Fibroblast of lung (primary cell): ENCODE measurements at places on chromosomes 2 and 18.
A peak's percentile ranks its signal among the peaks of the same experiment; 100 is the strongest.

DNA sequence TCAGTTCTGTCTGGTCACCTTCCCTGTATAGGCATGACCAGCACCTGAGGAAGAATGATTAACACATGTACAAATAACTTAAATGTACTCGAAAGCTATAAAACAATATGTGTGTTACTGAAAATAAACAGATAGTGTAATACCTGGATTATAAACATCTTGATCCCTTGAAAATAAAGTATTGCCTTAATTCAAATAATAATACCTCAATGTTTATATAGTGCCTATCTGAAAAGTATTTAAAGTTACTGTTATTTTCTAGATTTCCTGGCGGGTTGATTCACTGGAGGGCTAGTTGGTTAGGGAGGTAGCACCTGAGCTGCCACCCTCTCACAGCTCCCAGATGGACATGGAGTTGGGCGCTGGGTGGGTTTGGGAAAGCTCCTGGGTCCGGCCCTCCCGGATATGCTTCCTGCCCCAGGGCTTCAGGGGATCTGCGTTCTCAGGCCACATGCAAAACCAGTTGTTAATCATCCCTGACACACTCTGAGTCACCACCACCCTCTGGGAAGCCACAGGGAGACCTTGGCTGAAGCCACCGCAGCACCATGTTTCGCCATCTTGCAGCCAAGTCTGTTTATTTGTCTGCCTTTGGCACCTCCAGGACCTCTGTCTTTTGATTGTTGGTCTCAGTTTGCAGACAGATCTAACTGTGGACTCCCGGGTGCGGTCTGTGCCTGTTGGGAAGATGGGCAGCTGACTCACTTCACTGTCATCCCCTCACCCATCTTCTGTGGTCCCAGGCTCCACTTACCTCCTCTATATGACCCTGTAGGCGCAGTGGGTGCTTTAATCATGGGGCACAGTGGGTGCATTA, 35.3 kb downstream of the RAB31 start:
- H3K27ac ChIP-seq, result peak overlapping the region; percentile 41
- peaks cover 17% of the 10 kb centered on the region for H3K4me1 ChIP-seq
- no peak overlapping the region for H3K4me3 ChIP-seq
- DNase-seq, result peak; percentile 93
- H3K36me3 ChIP-seq, result no peaks in the 10 kb centered on the region
- no peaks in the 10 kb centered on the region for H3K27me3 ChIP-seq

- no peaks in the 10 kb centered on the region for H3K27me3 ChIP-seq
- H3K36me3 ChIP-seq, result peaks cover 5% of the 10 kb centered on the region
- DNase-seq, result no peak
- no peak overlapping the region for H3K27ac ChIP-seq
- peaks cover 6% of the 10 kb centered on the region for H3K4me1 ChIP-seq
Measured at GRCh38 chr2:55408918-55409868, 10.5 kb downstream of the CCDC88A start.

DNA sequence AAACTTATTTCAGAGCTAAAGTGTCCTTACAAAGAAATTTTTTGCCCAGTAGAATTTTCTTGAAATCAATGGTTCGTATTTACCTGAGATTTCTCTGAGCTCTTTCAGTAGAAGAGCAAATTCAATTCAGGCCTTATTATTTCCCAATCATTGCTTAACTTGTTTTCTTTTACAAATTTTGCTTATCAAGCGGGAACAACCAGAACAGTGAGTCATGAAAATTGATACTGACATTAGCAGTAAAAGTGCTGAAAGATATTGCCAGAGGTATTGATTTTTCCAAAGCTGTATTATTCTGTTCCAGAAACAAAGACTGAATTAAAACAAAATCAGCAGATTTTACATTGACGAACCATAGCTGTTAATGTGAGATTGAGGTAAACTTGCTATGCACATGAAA, 10.1 kb upstream of the RIOK3 start:
- H3K36me3 ChIP-seq, result no peaks in the 10 kb centered on the region
- DNase-seq, result no peak
- H3K27me3 ChIP-seq, result no peaks in the 10 kb centered on the region

GRCh38 chr2:206387808-206388207, 55.5 kb upstream of the ADAM23 start:
- H3K27ac ChIP-seq, result no peak overlapping the region
- no peaks in the 10 kb centered on the region for H3K27me3 ChIP-seq
- H3K4me3 ChIP-seq, result no peak overlapping the region
- DNase-seq, result no peak
- no peaks in the 10 kb centered on the region for H3K4me1 ChIP-seq

DNA sequence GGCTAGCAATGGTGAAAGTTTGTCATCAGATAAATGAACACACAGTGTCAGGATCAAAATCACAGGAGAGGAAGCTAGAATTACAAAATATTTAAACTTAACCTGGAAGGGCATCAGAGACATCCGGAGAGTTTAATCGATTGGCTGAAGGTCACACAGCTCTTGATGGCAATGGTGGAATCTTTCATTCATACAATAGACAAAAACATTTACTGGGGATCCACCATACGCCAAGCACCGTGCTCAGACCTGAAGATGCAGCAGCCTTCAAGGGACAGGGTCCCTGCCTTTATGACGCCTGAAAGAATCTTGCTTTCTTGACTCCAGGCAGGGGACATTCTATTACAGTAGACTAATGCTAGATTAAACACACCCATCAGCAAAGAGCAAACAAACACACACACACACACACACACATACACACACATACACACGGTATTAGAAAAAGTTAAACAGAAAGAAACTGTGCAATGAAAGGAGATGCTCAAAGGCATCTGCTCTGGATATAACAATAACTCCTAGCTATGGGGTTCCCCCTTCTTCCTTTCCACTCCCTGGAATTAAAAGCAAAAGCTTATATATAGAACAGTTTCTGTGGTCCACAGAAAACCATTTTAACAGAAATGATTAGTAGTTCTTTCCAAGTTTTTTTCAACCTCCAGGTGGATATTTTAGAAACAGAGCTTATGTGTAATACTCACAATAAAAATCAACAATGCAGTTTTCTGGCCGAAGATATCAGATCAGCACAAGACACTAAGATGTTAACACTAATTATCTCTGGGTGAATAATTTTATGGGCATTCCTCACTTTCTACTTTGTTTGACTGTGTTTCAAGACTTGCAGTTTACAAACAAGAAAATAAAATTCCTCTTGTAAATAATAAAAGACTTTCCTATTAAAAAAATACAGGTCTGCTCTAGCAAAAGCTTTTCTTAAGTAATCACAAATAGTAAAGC, 151.7 kb downstream of the ANKRD44 start:
- peaks cover 13% of the 10 kb centered on the region for H3K4me1 ChIP-seq
- H3K4me3 ChIP-seq, result no peak overlapping the region
- DNase-seq, result peak; percentile 27

GRCh38 chr2:199914372-199914958, 3.4 kb downstream of the C2orf69 start:
- no peak for DNase-seq
- H3K27me3 ChIP-seq, result no peaks in the 10 kb centered on the region
- no peak overlapping the region for H3K4me3 ChIP-seq
- H3K36me3 ChIP-seq, result peaks cover 1% of the 10 kb centered on the region

DNA sequence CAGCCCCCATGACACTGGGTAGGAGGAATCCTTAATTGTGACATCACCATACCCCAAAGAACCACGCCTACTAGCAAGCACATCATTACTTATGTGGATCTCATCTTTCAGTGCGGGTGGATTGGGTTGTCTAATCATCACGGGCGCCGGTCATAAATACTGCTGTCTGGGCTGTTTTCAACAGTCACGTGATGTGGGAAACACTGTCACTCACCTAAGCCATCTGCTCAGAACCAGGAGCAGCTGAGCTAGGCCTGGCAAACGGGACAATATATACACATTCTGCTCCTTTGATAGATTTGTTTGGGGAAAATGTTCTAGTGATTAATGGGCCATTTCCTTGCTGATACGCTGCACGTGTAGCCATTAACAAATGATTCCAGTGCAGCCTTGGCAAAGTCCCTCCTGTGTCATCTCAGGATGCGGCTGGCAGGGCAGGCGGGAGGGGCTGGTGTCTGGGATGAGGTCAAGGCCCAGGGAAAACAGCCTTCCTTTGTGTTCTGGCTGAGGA, 145.9 kb upstream of the COPS8 start:
- peak; percentile 34 for DNase-seq
- H3K4me3 ChIP-seq, result no peak overlapping the region
- no peaks in the 10 kb centered on the region for H3K36me3 ChIP-seq
- no peak overlapping the region for H3K27ac ChIP-seq

DNA sequence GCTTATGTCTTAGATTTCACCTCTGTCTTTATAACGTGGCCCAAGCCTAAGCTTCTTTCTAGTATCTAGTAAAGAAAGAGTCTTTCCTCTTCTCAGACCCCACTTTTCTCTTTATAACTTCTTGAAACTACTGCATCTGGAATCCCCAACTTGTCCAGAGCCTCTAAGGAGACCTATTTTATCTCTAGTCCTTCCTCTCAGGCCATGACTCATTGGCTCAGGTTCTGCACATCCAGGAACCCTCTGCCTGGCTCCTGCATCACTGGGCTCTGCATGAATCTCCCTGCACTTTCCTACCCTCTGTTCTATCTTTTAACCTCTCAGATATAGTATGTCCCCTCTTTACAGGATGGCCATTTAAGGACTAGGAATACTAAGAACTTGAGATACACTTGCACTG, 124.7 kb downstream of the DNAH6 start:
- H3K4me1 ChIP-seq, result no peaks in the 10 kb centered on the region
- DNase-seq, result no peak
- H3K27ac ChIP-seq, result no peak overlapping the region
- no peak overlapping the region for H3K4me3 ChIP-seq
- no peaks in the 10 kb centered on the region for H3K36me3 ChIP-seq

- no peaks in the 10 kb centered on the region for H3K27me3 ChIP-seq
- H3K27ac ChIP-seq, result no peak overlapping the region
- DNase-seq, result no peak
- H3K4me3 ChIP-seq, result no peak overlapping the region
Measured at GRCh38 chr2:226849349-226849748, 13.5 kb downstream of the RHBDD1 start.

DNA sequence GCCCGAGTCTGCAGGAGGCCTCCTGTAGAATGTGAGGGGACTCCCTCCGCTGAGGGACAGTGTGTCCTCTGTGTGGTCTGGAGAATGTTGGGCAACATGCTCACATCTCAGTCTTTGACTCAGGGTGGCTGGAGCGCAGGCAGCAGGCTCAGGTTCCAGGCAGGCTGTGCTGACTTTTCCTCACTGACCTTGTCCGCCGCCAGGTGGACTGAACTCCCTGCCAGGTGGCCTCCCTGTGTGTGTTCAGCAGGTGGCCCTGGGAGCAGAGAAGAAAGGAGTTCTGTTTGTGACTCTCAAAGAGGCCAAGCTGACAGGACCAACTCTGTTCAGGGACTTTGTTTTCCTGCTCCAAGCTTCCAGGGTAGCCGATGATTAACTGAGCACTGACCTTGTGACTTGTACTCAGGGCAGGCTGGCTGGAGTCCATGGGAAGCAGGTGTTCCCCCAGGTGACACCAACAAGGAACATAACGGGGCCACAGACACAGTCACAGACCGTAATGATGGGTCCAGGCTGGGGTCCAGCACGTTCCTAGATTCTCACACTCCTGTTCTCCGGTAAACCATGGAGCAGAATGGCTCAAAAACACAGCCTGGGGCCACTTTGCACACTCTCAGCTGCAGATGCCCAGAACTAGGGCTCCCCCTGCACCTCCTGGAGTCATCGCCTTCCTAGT, 439.8 kb downstream of the RNF144A start:
- no peak overlapping the region for H3K27ac ChIP-seq
- no peaks in the 10 kb centered on the region for H3K4me1 ChIP-seq
- H3K4me3 ChIP-seq, result no peak overlapping the region
- H3K27me3 ChIP-seq, result no peaks in the 10 kb centered on the region

DNA sequence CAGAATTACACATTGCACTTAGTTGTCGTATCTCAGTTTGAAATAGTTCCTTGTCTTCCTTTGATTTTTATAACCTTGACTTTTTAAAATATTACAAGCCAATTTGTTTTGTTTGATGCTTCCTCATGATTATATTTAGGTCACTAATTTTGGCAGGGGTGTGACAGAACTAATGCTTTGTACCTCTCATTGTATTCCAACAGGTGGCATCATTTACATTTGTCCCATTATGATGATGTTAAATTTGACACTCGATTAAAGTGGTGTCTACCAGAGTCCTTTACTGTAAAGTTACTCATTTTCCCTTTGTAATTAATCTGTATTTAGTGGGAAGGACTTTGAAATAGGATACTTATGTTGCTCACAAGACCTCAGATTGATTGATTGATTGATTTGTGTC, 21.5 kb upstream of the MFSD2B start:
- H3K36me3 ChIP-seq, result no peaks in the 10 kb centered on the region
- H3K4me3 ChIP-seq, result no peak overlapping the region
- no peaks in the 10 kb centered on the region for H3K4me1 ChIP-seq
- no peak overlapping the region for H3K27ac ChIP-seq

DNA sequence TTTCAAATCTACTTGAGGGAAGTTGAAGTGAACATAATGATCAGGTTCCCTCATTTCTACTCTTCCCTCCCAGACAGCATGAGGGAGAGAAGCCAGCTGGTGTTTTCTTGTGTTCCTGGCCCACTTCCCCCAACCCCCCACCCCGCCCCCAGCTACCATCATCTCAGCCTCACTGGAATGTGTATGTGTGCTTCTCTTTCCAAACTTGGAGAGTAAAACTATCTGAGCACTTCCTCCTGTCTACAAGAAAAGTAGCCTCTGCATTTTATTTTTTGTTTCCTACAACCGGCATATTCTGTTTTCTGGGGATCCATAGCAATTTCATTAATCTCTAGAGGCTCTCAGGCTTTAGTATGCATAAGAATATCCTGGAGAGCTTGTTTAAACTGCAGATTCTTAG, 53.6 kb upstream of the GRHL1 start:
- no peaks in the 10 kb centered on the region for H3K27me3 ChIP-seq
- H3K27ac ChIP-seq, result peak overlapping the region; percentile 13
- peak; percentile 61 for DNase-seq
- no peaks in the 10 kb centered on the region for H3K36me3 ChIP-seq
- H3K4me1 ChIP-seq, result peaks cover 6% of the 10 kb centered on the region

DNA sequence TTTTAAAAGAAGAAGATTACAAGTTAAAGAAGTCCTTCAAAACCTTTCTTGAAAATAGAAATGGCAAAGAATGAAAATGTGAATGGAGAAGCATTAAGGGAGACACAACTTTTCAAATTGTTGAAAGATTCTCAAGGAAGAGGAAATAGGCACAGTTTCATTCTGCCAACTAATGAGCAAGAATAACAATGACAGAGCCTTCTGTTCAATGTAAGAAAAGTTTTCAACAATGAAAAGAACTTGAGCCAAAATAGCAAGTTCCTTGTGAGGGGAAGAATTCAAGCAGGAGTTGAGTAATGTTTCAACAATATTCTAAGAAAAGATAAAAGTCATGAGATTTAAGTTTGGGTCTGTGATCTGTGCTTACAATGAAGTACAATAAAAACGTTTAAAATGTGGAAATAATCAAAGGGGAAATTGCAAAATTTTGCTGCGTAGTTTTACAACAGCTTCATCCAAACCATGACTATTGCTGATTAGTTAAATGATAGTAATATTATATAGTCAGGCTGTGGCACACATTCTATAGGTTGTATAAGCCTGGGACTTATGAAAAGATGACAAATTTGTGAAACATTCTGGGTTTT, 122.6 kb downstream of the METTL4 start:
- no peak overlapping the region for H3K27ac ChIP-seq
- H3K4me1 ChIP-seq, result no peaks in the 10 kb centered on the region
- DNase-seq, result no peak
- no peak overlapping the region for H3K4me3 ChIP-seq
- no peaks in the 10 kb centered on the region for H3K27me3 ChIP-seq
- no peaks in the 10 kb centered on the region for H3K36me3 ChIP-seq

- peaks cover 9% of the 10 kb centered on the region for H3K4me1 ChIP-seq
- DNase-seq, result no peak
- H3K27me3 ChIP-seq, result peaks cover 3% of the 10 kb centered on the region
- H3K36me3 ChIP-seq, result no peaks in the 10 kb centered on the region
Measured at GRCh38 chr18:2855560-2856350, 8.9 kb downstream of the EMILIN2 start.
